Hepatocyte (in vitro differentiated cells): ENCODE measurements at places on chromosomes 11 and 22. TPM values are rescaled to one million over a fixed set of nuclear protein-coding genes. Genes with fewer than 3 reads are reported as not detected.

Gene PRG3
- polyA plus RNA-seq: not detected in 2 replicates

DNA sequence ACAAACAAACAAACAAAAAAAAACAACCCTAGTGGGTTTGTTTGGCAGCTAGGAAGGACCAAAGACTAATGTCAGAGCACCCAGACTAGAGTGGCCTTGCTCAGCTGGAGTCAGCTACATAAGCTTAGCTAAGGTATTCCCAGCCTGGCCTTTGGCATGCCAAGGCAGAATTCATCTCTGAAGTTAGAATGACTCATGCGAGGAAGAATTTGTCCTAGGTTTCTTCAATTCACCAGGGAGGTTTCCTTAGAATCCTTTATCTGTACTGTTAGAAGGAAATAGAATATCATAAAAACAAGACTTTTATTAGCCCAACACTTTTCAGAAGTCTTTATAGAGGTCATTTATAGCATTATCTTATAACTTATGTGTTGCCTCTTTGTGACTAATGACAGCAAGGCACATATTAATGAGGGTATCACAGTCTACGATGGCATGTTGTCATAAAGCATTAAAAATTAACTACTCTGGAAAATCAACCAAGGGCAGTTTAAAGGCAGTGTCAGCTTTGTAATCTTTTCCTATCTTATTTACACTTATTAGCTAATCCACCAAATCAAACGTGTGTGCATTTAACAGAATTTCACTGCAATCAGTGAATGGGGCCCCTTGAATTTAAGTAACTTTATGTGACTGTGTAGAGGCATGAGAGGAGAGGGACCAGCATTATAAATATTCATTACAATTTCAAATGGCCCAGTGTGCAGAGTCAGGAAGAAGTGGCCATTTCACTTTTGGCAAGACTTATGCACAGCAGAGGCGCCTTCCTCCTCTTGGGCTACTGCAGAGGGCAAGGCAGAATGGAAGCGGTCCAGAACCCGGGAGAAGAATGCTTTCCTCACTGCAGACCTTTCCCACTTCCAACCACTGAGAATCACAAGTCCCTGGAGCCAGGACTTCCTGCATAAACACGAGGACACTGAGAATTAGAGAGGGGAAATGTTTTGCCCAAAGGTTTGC lies 36.3 kb downstream of the SLC5A1 start:
- DNase-seq: peak; percentile 86

DNA sequence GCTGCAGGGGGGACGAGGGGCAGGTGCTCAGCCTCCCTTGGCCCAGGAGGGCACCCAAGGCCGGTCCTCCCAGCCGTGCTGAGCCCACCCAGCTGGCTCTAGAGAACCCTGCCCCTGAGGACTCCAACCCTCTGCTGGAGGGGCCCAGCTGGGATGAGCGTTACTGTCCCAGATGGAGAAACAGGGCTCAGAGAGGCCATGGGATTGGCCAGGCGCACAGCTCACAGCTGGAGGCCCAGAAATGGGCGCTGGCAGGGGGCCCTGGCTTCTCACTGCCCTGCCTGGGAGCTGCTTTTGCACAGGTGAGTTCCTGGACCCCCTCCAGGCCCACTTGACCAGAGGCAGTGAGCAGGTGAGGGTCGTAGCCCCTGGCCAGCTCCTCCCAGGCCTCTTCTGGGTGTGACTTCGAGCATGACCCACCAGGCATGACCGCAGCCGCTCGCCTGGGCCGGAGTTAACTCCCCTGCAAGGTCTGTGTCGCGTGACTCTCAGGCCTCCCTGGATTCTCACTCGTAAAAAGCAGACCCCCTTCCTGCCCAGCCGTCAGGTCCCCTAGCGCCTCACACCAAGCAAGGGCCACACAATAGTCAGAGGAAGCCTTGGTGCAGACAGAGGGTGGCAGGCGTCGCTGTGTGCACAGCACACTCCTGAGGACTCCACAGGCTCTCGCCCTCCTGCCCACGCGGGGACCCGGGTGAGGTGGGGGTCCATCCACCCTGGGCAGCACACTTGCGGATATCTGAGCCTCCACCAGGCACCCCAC lies 19.7 kb upstream of the IL17REL start:
- DNase-seq: no peak

Gene SOX6
- 23.2 and 25.9 TPM in 2 replicates for polyA plus RNA-seq

GRCh38 chr11:34235189-34235588 lies 122.6 kb downstream of the ABTB2 start:
- no peak for DNase-seq

Gene BCO2
- polyA plus RNA-seq: 39.1 and 64.5 TPM in 2 replicates
